ENCODE measurements at places on chromosomes 1 and 21.

DNA sequence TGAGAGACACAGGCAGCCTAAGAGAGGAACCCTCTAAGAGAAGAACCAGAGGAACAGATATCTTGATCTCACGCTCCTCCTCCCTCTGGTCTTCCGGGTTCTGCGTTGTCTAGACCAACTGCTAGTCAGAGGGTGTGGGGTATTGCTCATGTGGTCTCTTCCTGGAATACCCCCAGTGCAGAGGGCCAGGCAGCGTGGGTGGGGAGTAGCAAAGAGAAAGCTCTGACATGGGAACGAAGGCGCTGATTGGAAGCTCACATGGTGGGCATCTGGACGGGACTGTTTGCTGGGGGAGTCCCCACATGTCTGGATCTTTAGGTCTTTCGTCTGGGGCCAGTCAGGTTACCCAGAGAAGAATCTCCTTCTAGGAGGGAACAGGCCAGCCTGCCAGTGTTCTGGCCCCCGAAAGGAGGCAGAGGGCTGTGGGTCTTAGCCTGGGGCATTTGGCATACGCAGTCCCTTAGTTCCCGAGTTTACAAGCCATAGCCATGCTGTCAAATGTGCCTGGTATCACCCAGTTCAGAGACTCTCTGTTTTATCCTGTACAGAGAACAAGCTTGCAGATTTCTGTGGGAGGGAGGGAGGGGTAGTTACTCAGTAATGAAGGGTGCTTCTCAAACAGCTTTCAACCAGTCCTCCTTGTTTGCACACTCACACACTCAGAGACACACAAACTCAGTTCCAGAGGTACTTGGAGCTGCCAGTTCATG lies 18.3 kb upstream of the IL6R start:
- no peak for DNase-seq

DNA sequence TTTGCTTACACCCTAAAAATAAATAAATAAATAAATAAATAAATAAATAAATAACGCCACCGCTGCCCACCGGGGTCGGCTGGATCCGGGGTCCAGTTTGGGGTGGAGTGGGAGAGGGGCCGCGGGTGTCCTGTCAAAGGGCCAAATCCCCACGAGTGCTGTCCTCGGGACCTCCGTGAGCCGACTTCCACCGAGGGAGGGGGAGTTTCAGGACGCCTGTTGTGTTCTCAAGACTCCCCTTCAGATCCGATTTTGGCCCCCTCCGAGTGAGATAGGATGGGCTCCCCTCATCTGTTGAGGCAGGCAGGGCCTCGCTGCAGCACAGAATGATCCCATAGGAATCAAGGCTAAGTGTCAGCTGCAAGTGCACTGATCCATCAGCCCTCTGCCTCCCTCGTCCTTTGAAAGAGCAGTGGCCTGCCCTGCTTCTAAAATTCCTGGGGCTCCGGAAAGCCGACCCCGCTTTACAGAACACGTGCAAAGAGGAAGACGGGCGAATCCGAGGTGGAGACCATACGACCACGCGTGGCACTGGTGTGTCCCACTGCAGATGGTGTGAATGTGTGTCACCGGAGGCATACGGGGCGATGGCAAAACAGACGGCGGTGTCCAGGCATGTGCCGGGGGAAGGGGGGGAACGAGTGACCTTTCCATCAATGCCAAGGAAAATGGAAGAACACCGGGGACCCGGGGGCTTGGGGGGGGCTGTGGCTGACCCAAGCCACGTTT lies 3880.5 kb downstream of the SRGAP2C start:
- DNase-seq: no peak

- no peak for DNase-seq
Observed at GRCh38 chr1:155463865-155464650, 98.5 kb downstream of the ASH1L start.

- DNase-seq: no peak
Observed at GRCh38 chr1:158809862-158810261, 21.3 kb upstream of the MNDA start.

DNA sequence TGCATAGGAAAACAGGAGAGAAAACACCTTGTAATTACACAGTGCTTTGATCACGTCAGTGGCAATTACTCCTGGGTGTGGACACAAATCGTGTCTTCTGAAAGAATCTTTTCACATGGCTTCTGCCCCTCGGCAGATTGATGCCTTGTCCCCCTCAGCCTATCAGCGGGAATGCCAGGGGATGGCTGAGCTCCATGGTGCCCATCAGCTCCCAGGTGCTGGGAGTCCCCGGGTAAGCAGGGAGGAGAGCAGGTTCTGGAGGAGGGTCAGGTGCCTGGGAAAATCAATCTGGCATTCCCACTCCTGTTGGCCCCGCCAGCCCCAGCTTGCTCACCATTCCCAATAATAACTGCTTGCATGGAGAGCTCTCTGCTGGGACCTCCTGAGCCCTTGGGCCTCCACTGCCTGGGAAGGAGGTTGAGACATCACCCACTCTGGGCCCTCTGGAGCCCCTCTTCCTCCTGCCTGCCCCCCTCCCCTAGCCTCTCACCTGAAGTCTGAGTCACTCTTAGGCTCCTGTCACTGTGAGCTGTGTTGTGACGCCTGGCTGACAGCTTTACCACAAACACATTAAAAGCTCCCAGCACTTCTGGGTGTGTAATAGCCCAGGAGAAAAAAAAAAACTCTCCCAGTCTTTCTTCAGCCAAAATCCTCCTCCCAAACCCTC lies 4.9 kb downstream of the CAMK2N1 start:
- no peak for DNase-seq

GRCh38 chr1:2132222-2133038 lies 62.1 kb downstream of the FAAP20 start:
- DNase-seq: no peak

GRCh38 chr1:8903908-8904650 lies 25.6 kb upstream of the ENO1 start:
- DNase-seq: no peak

GRCh38 chr1:66570196-66570595 lies 36.2 kb downstream of the SGIP1 start:
- DNase-seq: no peak

DNA sequence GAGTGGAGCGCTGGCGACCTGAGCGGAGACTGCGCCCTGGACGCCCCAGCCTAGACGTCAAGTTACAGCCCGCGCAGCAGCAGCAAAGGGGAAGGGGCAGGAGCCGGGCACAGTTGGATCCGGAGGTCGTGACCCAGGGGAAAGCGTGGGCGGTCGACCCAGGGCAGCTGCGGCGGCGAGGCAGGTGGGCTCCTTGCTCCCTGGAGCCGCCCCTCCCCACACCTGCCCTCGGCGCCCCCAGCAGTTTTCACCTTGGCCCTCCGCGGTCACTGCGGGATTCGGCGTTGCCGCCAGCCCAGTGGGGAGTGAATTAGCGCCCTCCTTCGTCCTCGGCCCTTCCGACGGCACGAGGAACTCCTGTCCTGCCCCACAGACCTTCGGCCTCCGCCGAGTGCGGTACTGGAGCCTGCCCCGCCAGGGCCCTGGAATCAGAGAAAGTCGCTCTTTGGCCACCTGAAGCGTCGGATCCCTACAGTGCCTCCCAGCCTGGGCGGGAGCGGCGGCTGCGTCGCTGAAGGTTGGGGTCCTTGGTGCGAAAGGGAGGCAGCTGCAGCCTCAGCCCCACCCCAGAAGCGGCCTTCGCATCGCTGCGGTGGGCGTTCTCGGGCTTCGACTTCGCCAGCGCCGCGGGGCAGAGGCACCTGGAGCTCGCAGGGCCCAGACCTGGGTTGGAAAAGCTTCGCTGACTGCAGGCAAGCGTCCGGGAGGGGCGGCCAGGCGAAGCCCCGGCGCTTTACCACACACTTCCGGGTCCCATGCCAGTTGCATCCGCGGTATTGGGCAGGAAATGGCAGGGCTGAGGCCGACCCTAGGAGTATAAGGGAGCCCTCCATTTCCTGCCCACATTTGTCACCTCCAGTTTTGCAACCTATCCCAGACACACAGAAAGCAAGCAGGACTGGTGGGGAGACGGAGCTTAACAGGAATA lies 4.2 kb downstream of the TFAP2E start:
- no peak for DNase-seq

DNA sequence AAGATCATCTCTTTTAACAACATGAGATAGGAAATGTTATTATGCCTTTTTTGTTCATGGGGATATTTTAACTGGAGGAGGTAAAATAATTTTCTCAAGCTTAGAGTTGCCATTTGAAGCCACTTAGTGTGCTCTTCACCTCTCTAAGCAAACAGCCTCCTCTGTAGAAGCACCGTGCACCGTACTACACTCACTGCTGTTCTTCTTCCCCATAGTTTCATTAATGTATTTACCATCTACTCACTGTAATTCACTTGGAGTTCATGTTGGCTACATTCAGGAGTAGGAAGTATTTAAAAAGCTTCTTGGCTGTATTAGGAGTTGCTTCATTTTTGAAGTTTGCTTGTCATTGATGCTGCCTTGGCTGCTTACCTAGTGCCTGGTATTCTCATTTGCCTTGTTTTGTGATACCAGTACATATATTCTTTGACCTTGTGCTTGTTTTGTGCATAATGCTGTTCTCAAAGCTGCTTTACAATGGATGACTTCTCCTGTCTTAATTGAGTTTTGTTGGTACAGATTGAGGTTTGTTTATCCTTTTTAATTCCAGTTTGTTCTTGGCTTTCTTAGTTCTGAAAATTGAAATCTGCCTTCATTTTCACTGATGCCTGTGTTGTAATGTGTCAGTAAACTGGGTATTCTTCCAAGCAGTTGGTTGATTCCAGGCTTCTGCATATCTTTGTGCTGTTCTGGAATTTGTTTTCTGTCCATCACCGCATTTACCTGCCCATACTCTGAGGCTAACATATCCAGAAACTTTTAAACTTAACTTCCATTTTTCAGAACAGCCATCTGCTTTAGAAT lies 240.4 kb downstream of the HMCN1 start:
- DNase-seq: no peak

DNA sequence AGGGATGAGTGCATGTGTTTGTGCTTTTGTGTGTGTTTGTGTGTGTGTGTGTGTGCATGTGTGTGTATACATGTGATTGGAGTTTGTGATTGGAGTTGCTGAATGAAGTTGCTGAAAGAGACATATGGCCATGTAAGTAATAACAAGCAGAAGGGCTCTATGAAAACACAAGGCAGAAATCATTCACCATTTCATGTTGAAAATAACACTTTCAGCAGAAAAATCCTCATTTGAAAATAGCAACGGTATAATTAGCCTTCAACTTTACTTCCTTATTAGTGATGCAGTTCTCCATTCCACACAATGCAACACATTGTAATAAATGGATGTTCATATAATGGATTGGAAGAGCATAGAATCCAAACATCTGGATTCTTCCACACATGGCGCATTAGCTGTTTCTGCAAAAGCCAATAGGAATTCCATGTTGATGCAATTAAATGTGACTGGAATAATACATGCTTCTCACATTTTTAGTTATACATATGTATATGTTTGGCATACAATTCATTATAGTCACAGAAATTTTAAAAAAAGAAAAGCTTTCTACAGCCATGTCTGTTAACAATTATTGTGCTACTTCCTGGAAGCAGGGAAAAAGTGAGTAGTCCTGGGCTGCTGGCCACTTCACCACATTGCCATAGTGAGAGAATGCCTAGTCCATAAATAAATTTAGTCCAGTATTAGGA lies 538.0 kb downstream of the LTN1 start:
- DNase-seq: no peak

DNA sequence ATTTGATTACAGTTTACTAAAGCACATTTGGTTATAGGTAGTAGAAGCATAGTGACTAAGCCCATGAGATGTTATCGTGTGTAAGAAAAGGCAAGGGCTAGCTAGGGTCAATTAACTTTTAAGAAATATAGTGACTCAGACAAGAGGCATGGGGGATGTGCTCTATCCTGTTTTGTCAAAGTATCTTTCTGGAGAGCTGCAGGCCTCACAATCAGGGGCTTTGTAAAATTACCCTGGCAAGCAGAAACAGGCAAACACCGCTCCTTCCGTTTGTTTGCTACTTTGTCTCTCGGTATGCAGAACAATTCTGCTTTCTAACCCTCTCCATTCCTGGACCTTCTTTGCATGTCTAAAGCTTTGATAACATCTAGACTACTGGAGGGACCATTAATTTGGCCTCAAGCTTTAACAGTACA lies 26.1 kb upstream of the ZNF697 start:
- no peak for DNase-seq

GRCh38 chr1:101520302-101520701 lies 283.5 kb downstream of the S1PR1 start:
- peak; percentile 8 for DNase-seq

DNA sequence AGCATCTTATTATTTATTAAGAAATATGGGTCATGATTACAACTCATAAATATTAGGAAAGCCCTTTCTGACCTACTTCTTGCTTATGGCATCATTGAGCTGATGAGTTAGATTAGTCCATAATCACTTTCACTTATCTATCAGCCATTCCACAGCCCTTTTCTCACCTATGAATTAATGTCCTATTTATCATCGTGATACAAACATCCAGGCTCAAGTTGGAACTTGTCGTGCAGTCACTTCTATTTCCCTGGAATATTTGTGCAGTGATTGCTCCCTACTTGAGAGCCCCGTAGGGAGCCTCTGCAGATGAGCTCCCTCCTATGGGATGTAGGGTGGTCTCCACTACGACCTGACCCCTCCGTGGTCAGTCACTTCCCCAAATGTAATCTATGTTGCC lies 8.1 kb upstream of the F3 start:
- no peak for DNase-seq

DNA sequence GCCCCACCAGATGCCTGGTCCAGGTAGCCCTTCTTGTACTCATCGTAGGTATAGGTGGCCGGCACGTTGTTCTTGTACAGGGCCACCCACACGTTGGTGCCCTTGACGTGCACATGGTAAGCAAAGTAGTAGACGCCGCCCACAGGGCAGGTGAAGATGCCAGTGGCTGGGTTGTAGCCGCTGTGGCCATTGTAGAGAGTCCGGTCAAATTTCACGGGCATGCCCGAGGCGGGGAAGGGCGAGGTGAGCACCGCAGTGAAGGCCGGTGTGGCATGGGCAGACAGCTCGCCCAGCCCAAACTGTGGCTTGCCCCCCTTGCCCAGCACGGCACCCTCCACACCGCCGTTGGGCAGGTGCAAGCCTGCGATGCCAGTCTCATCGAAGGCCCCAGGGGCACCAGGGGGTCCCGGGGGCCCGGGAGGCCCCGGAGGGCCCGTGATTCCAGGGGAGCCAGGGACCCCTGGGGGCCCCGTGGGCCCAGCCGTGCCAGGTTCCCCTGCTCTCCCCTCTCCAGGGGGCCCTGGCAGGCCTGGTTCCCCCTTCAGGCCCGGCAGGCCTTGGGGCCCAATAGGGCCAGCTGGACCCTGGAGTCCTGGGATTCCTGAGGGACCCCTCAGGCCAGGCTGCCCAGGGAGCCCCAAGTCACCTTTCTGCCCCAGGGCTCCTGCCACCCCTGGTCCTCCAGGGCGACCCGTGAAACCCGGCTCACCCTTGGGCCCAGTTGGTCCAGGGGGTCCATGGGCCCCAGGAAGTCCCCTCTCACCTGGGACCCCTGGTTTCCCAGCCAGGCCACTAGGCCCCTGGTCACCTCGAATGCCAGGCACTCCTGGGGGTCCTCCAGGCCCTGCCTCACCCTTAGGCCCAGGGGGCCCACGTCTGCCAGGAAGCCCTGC lies 9.2 kb downstream of the ADPRS start:
- DNase-seq: no peak

DNA sequence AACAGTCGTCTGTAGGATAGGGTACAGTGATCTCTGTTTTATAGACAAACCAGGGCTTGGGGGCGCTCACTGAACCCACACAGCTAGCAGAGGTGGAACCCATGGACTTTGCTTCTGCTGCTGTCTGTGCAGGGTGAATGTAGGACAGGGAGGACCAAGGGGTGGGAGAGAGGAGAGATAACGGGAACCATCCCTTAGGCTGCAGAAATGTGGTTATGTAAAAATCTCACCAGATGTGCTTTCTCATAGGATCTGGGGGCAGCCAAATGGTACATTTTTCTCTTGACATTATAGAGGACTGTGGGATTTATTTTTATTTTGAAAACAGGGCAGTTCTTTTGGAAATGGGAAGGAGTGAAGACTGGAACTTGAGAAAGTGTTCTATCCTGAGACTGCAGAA lies 8.7 kb downstream of the NFASC start:
- DNase-seq: no peak

- DNase-seq: no peak
Observed at GRCh38 chr1:58964880-58965279, 181.0 kb upstream of the JUN start.

All from DMS 273 treated with DMSO at 0.1 percent for 48 hours (cell line).